ENCODE measurements at places on chromosomes 7 and 10.
A peak's percentile ranks its signal among the peaks of the same experiment; 100 is the strongest.

- no peak for DNase-seq
These were observed 38.9 kb downstream of the BRAF start for GRCh38 chr7:140885735-140886334.

GRCh38 chr7:5265320-5266190, 17.2 kb upstream of the SLC29A4 start:
- no peak for DNase-seq

DNA sequence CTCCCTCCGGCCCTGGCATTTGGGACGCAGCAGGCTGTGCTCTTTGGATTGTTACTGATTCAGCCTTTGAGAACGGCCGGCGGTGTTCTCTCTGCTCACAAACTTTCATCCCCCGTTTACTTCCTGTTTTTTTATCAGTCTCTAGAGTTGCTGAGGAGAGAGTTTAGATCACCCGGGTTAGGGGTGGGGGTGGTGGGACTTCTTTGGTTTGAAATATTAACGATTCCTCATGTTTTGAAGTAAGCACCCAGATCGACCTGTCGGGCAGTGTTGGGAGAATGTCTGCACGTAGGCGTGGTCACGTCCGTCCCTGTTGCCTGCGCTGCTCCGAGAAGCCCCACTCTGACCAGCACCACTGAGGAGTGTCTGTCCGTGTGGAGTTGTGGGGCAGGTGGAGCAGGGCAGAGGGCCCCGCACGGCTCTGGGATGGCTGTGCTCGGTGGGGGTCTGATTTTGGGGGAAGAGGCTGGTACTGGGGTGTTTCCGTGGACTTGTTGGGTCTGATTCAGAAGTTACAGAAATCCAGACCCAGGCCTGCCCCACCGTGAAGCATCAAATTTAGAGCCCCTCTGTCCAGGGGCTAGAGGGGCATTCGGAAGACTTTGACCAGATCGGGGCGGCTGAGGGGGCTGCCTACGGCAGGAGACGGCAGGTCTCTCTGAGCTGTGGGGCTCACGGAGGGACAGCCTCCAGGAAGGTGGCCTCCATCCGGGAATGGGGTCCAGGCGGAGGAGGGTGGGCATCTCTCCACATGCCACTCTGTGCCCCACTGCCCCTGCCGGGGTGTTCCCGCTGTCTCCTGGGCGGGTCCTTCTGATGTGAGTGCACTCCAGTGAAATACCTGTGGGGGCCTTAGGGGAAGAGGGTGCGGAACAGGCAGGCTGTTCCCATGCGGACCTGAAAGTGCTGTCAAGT, 7.4 kb downstream of the INPP5A start:
- no peak for DNase-seq

DNA sequence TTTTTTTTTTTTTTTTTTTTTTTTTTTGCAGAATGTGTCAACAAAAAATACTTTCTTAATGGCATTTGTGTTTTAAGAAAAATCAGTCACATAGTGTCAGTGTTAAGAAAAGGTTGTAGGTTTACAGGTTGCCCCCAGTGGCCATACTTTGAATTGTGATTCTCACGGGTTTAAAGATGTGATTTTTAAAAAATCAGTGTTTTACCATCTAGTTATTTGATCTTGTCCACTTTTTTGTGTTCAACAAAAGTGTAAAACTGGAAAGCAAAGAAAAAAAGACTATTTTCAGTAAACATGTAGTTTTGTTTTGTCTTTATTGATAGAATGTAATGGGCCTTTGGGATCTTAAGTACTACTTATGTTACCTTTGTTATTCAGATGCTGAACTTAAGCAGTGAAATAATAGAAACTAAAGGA, 25.7 kb downstream of the SUV39H2 start:
- no peak for DNase-seq

- DNase-seq, result peak; percentile 25
These were observed 20.3 kb upstream of the TIAL1 start for GRCh38 chr10:119616882-119617570.

All from HFF-Myc (cell line).